ENCODE measurements at places on chromosomes 1 and 21. TPM values are rescaled to one million over a fixed set of nuclear protein-coding genes. Genes with fewer than 3 reads are reported as not detected.
A peak's percentile ranks its signal among the peaks of the same experiment; 100 is the strongest.

DNA sequence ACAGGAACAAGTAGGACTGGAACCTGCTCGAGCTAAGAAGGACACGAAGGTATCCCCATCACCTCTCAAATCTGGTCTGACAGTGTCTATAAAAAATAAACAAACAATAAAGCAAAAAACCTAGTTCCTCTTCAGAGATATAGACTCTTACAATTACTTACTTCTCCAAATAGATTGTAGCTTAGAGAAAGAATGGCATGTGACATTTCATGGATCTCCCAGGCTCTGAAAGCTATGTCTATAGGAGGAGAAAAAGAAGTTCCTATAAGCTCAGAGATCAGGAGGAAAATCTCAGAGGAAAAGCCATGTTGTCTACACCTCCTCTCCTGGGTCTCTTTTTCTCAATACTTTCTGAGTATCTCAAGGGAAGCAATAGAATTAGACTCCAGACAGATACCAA is 12.3 kb upstream of the OR10J5 start:
- DNase-seq = no peak

DNA sequence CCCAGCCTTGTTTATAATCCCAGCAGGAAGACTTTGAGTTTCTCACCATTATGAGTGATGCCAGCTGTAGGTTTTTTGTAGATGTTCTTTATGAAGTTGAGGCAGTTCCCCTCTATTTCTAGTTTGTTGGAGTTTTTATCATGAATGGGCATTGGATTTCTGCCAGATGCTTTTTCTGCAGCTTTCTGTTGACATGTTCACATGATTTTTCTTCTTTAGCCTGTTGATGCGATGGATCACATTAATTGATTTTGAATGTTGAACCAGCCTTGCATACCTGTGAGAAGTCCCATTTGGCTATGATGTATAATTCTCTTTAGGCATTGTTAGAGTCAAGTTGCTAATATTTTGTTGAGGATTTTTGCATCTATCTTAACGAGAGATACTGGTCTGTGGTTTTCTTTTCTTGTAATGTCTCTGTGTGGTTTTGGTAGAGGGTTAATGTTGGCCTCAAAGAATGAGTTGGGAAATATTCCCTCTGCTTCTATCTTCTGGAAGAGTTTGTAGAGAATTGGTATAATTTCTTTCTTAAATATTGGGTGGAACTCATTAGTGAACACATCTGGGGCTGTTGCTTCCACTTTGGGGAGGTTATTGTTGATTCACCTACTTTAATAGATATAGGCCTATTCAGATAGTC is 33.2 kb downstream of the ZBTB40 start:
- no peak for DNase-seq

GRCh38 chr1:171763764-171764163 is 17.7 kb upstream of the METTL13 start:
- no peak for DNase-seq

DNA sequence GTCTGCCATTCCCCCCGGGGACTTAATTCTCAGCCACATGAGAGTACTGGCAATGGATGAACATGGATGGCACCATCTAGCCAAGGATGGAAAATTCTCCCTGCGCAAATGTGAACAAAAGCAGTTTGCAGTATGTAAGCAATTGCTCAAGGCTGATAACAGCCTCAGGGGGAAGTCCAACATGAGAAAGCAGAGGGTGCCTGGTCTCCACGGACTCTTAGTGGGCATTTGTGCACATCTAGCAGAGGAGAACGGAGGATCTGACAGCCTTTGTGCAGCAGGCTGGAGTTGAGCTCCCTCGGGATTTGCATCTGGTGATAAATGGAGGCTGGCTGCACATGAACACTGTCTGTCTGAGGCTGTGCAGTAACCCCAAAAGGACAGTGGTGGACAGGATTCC is 13.9 kb upstream of the OLIG1 start:
- DNase-seq = no peak

- peak; percentile 89 for DNase-seq
Observed at GRCh38 chr21:31343680-31344480, at the start of gene TIAM1. Gene TIAM1 (minus strand): TSS chr21:31344261. CDS start chr21:31266972, 77,289 bp downstream.

DNA sequence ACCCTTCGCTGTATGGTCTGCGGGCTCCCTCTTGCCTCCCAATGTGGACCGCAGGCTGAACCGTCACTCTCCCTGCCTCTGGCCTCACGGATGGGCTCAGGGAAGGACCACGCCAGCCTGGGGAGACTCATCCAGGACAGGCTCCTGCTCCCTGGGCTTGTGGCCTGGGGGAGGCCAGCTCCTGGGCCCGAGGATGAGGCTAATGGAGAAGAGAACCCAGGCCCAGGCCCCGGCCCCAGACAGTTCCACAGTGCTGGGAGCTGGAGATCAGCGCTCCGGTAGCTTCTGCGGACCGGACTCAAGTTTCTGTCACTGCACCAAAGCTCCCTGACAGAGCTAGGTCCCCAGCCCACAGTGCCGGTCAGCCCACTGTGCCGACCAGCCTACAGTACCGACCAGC is 13.4 kb upstream of the PLEKHG5 start:
- no peak for DNase-seq

DNA sequence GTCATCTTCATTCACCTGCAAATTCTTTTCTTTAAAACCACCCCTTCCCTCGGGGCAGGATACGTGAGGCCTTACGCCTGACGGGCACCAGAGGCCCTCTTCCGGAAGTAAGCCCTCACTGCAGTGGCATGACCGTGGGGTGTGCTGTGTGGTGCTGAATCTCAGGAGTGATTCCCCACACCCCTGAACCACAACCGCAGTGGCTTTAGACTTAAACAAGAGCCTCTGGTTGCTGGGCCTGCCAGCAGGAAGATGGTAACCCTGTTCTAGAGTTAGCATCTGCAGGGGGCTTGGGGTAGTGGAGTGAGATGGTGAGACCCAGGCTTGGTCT is 12.1 kb downstream of the BSND start:
- no peak for DNase-seq

DNA sequence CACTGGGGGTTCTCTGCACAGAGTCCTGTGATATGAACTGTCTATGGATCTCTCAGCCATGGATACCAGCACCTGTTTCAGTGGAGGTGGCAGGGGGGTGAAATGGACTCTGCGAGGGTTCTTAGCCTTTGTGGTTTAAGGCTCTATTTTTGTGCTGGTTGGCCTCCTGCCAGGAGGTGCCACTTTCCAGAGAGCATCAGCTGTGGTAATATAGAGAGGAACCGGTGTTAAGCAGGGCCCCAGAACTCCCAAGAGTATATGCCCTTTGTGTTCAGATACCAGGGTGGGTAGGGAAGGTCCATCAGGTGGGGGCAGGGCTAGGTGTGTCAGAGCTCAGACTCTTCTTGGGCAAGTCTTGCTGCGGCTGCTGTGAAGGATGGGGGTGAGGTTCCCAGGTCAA is 330.0 kb upstream of the PLD5 start:
- no peak for DNase-seq

GRCh38 chr1:61531716-61532115 is 193.2 kb downstream of the TM2D1 start:
- DNase-seq = no peak

DNA sequence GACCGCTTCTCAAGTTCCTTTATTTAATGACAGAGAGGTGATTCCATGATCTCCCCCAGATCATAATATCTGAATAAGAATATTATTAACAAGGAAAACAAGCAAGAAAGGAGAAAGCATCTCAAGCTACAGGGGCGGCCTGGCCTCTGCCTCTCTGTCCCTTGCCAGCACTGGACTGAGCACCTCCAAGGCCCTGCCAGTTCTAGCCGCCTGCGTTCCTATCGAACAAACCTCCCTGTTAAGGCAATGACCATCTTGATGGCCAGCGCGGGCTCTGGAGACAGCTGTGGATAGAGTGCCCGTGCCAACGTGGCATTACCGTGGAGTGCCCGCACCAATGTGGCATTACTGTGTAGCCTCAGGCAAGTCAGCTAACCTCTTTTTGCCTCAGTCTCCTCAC is 84.8 kb downstream of the NPHP4 start:
- no peak for DNase-seq

DNA sequence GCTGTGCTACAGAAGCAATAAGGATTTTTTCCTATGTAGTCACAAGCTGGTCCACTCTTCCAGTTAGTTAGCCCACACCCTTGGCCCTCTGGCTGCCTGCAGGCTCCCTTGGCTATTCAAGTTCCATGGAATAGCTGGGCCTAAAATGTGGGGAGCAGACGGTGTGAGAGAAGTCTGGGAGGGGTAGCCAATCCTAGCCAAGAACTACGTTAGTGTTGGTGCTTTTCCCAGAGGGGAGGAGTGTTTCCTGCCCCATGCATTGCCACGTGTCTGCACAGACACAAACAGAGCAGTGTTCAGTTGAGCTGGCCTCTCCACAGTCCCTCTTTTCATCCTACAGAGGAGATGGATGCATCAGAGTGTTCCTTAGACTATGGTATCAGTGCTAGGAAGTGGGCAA is 59.0 kb upstream of the IPO9 start:
- DNase-seq = no peak

- no peak for DNase-seq
Observed at GRCh38 chr1:198147216-198147615, 9.6 kb upstream of the NEK7 start.

GRCh38 chr1:228802386-228803220 is 67.3 kb downstream of the RHOU start:
- no peak for DNase-seq

DNA sequence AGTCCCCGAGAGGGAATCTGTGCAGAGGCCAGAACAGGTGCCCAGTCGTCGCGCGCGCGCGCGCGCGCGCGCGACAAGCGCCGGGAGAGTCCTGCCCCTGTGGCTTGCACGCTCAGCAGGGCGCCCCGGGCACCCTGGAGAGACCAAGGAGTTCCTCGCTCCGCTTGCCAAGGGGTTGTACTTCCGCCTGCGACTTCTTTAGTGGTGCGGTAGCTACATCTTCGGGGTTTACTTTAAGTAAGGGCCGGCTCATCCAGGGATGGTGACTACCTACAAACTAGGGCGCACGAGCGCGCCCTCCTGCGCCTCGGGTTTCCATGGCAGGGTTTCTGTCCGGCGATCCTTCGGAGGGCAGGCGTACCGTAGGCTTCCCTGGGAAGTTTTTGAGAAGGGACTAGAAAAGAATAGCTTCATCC is 1.4 kb downstream of the LHX4 start:
- DNase-seq = peak; percentile 43

GRCh38 chr1:233473549-233474204 is 140.2 kb upstream of the KCNK1 start:
- DNase-seq = no peak

DNA sequence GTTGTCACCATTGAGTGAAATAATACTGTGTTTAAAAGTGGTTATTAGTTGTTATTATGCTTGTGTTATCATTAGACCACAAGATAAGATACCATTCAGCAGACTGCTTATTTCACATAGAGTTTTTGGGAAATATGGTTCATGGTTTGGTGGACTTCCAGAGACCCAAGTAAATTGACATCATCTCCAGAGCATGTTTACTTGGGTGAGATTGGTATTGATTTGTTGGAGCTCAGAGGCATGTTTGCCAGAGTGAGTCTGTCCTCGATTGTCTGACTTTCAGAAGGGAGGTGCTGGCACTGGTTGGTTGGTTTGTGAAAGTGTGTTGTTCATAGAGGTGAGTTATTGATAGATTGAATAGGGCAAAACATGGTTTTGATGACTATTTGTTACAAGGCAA is 291.4 kb downstream of the TGFB2 start:
- no peak for DNase-seq

- DNase-seq = no peak
Observed at GRCh38 chr1:185520188-185520920, 203.3 kb upstream of the IVNS1ABP start.

DNA sequence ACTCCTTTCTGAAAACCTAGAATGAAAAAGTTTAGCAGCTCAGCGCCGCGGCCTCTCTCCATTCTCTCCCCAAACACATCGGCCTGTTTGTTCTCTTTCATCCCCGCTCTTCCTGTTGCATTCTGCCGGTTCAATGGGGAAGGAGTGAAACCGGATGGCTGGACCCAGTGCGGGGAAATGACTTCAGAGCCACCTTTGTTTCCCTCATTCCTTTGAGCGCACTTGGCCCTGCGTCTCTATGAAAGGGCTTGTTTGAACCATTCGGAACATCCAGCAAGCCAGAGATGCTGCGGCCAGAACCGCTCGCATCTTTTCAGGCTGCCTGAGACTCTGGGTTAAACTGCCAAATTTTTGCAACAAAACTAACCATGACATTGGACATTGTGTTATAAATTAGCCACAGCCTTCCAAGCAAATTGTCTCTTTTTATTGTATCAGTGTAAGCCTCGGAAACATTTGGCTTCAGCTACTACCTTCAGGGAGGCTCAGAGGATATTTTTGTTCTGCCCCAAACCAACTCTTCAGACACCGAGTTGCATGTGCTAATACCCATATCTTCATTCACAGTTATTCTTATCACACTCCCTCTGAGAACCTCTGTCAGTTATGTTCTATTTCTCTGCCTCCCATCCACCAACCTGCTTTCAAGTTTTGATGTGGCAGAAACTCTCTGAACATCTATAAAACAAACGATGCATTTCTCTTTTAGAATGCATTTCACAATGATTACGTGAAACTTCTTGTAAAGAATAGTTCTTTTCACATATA is 5.1 kb upstream of the OLIG1 start:
- no peak for DNase-seq

DNA sequence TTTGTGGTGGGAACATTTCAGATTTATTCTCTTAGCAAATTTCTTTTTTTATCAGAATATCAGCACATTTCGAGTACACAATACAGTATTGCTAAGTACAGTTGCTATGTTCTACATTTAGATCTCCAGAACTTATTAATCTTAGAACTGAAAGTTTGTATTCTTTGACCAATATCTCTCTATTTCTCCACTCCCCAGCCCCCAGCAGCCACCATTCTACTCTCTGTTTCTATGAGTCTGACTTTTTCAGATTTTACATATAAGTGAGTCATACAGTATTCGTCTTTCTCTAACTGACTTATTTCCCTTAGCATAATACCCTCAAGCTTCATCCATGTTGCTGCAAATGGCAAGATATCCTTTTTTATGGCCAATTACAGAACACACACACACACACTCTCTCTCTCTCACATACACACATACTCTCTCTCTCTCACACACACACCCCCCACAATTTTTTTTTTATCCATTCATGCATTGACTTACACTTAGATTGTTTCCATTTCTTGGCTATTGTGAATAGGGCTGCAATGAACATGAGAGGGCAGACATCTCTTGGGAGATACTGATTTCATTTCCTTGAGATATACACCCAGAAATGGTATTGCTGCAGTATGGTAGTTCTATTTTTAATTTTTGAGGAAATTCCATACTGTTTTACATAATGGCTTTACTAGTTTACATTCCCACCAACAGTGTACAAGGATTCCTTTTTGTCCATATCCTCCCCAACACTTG is 15.7 kb downstream of the RPTN start:
- DNase-seq = no peak

The ZDHHC18 gene
- 18.1 TPM for total RNA-seq

The MTARC2 gene
- 17.7 TPM for total RNA-seq

The F13B gene
- not detected for total RNA-seq

The PROX1 gene
- 0.12 TPM for total RNA-seq

The NR1I3 gene
- total RNA-seq = not detected

The PM20D1 gene
- not detected for total RNA-seq
